ENCODE measurements at places on chromosomes 2 and 18.

GRCh38 chr18:5895876-5896740 is 786 bp upstream of the TMEM200C start:
- DNase-seq: peak; percentile 53

GRCh38 chr2:217622205-217623060 is 380.4 kb downstream of the TNS1 start:
- DNase-seq: no peak

GRCh38 chr2:119059287-119059686 is 99.3 kb downstream of the C1QL2 start:
- no peak for DNase-seq

DNA sequence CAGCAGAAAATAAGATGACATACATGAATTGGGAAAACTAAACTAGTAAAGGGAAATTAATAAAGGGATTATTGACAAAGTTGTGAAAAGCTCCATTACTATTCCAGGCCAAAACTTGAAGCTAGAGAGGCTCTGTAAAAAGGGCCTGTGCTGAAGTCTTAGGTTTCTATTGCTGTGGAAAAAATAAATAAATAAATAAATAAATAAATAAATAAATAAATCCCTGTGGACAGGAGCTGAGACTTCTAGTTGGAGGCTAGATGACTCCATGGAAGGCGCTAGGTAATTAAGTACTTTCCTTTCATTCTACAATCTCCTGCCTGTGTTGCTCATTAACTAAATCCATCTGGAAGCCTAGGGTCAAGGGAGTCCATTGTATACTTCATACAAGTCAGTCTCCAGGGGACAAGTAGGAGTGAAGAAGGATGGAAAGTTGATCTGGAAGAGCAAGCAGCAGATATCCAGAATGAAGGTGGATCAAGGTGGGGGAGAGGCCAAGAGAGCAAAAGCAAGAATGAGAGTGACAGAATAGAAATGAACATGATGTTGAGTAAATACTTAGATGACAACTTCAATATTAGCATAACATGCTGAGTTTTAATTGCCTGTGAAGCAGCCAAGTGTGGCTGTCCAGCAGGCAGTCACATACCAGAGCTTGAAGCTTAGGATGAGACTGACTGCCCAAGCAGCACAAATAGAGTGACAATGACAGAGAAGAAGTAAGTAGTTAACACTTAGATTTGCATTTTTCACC is 26.2 kb upstream of the CCNT2 start:
- DNase-seq: no peak

DNA sequence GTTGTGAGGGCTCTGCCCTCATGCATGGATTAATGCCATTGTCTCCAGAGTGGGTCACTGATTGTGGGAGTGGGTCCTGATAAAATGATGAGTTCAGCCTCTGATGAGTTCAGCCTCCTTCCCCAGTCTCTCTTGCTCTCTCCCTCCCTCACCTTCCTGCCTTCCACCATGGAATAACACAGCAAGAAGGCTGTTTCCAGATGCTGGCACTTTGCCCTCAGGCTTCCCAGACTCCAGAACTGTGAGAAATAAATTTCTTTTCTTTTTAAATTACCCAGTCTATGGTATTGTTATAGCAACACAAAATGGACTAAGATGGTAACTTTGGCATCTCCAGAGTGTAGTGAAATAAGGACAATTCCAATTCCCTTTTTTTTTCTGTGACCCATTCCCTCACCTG is 47.1 kb upstream of the MAP4K3 start:
- DNase-seq: peak; percentile 37

All from left cardiac atrium (tissue), 4 donors.